ENCODE measurements at places on chromosomes 6 and 20. TPM values are rescaled to one million over a fixed set of nuclear protein-coding genes. Genes with fewer than 3 reads are reported as not detected.
A peak's percentile ranks its signal among the peaks of the same experiment; 100 is the strongest.

Gene UQCC2
- total RNA-seq: 147 TPM

Gene CLIC5
- total RNA-seq: not detected

Gene MAS1
- not detected for total RNA-seq

DNA sequence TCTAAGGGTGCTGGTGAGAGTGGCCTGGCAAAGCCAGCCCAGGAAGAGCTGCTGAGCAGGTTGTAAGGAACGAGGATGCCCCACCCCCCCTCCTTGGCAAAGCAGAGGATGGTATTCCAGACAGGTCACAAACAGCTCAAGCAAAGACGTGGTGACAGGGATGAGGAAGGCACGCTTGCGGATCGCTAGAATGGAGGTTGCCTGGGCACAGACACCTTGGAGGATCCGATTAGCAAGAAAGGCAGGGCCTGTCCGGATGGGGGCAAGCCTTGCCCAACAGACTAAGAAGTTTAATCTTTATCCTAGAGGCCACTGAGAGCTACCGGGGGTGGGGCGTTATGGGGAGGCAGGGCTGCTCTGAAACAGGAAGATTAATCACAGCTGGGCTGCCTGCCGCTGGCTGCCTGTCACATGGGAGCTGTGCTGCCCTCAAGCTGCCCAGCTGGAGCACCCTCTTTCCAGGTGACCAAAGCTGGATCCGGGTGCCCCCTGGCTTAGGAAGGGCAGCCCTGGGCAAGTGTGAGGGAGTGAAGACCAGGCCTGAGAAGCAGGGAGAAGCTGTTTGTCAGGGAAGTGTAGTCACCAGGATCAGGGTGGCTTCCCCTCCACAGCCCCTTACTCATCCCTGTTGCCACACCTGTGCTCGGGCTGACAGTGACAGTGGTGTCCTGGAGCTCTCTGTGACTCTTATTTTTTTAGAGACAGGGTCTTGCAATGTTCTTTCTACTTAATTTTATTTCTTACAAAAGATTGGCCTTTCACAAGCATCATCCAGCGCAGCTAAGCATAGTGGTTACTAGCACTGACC is 9.1 kb upstream of the MAPK13 start:
- peaks cover 8% of the 10 kb centered on the region for H3K4me1 ChIP-seq
- H3K27me3 ChIP-seq: no peaks in the 10 kb centered on the region
- H3K27ac ChIP-seq: no peak overlapping the region
- H3K4me3 ChIP-seq: no peak overlapping the region
- H3K36me3 ChIP-seq: peaks cover 21% of the 10 kb centered on the region

- H3K36me3 ChIP-seq: peaks cover 10% of the 10 kb centered on the region
- no peak for DNase-seq
- H3K27me3 ChIP-seq: no peaks in the 10 kb centered on the region
- peak overlapping the region; percentile 85 for H3K27ac ChIP-seq
- H3K4me3 ChIP-seq: no peak overlapping the region
These were observed 40.6 kb downstream of the KCNS1 start for GRCh38 chr20:45060294-45060693.

DNA sequence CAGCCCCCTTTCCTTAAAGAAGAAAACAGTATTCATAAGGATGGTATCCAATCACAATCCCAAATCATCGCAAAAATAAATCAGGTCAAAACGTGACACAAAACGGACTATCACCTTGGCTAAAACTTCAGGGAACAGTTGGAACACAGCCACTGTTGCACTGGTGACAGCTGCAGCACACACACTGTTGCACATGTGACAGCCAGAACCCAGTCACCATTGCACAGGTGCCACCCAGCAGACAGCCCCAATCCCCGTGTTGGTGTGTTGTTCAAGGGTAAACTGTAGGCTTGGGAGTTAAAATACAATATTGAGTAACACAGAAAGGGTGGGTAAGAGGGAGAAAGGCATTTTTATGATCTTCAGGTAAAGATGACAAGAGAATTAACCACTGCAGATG is 15.8 kb downstream of the PSMB1 start:
- no peak overlapping the region for H3K27ac ChIP-seq
- DNase-seq: no peak
- no peaks in the 10 kb centered on the region for H3K27me3 ChIP-seq
- H3K4me3 ChIP-seq: no peak overlapping the region
- peaks cover 95% of the 10 kb centered on the region for H3K36me3 ChIP-seq

Data from MCF 10A (cell line).